ENCODE measurements at places on chromosomes 16 and 17. TPM values are rescaled to one million over a fixed set of nuclear protein-coding genes. Genes with fewer than 3 reads are reported as not detected.

DNA sequence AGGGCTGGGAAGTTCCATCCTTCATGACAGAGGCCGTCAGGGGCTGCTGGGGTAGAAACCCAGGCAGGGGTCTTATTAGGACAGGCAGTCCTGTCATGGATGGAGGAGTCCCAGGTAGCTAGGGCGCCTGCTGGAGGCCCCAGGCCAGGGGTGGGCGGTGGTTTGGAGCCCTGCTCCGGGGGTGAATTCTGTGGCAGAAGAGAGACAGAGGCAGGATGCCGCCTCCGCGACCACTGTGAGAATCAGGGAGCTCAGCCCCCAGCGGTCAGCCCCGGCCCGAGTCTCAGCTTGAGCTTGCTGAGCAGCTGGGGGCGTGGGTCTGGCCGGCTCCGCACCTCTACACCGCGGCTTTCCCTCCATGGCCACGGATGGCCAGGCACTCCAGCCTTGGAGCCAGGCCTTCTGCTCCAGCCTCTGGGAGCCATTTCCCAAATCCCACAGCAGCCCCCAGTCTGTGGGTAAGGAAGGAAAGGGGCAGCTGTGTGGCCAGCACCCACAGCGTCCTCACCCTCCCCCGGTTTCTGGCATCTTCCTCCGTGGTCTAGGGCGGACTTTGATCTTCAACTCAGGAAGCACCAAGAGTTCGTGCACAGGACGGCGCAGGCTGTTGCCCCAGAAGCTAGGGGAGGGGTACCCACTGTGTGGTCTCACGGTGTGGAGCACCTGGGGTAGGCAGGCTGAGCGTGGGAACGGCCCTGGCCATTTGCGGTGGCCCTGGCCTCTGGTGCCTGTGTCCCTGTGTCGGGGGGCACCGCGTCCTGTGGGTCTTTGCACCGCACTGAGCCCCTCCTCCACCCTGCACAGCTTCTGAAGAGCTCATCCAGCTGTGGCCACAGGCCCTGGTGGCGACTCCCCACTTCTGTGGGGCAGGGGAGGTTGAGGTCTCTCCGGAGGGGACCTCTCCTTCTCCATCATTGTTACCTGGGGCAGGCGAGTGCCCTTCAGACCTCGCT is 14.1 kb downstream of the CD7 start:
- no peak for DNase-seq

Gene ARHGDIG
- not detected for total RNA-seq

GRCh38 chr16:1884155-1884760 is 12.3 kb upstream of the MEIOB start:
- DNase-seq, result no peak

GRCh38 chr17:16048811-16049449 is 49.3 kb downstream of the TTC19 start:
- no peak for DNase-seq

DNA sequence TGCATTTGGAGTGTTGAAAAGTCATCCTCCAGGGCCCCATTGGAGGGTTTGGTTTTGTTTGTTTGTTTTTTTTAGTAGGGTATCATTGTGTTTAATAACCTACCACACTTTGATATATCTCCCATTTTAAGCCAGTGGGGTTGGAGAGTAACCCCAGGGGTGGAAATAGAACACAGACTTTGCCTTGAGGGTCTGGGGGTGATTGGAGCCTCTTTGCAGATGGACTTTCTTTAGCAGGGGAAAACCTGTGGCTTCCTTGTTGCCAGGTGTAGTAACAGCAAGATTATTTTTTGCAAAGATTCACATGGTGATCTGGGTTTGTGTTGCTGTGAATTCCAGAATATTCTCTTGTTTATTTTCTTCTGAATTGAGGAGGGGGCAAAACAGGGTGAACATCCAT is 1.5 kb downstream of the ABCC1 start:
- DNase-seq, result no peak

Gene CXCL16
- total RNA-seq, result 7.3 TPM

Gene TSNAXIP1
- 0.39 TPM for total RNA-seq

Gene UNC119
- total RNA-seq, result 66.9 TPM

- no peak for DNase-seq
Observed at GRCh38 chr17:44268709-44269534, 987 bp upstream of the SLC4A1 start.

DNA sequence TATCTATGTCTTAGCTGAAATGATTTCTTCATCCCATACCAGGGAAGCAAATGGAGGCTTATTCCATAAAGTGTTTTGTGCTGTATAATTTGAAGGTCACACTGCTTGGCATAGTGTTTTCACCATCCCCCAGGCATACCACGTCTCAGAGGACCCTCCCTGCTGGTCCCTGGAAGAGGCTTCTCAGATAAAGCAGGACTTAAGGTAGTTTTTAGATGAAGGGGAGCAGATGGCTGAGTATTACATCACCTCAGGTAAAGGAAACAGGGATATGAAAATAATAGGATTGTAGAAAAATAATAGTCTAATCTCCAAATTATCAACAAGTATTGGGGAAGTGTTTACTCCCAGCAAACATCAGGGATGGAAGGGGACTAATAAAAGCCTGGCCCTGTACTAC is 7.3 kb upstream of the SMG1 start:
- DNase-seq, result no peak

GRCh38 chr17:958712-959451 is 20.7 kb downstream of the NXN start:
- DNase-seq, result no peak

GRCh38 chr17:31235110-31235509 is 61.9 kb downstream of the OMG start:
- no peak for DNase-seq

DNA sequence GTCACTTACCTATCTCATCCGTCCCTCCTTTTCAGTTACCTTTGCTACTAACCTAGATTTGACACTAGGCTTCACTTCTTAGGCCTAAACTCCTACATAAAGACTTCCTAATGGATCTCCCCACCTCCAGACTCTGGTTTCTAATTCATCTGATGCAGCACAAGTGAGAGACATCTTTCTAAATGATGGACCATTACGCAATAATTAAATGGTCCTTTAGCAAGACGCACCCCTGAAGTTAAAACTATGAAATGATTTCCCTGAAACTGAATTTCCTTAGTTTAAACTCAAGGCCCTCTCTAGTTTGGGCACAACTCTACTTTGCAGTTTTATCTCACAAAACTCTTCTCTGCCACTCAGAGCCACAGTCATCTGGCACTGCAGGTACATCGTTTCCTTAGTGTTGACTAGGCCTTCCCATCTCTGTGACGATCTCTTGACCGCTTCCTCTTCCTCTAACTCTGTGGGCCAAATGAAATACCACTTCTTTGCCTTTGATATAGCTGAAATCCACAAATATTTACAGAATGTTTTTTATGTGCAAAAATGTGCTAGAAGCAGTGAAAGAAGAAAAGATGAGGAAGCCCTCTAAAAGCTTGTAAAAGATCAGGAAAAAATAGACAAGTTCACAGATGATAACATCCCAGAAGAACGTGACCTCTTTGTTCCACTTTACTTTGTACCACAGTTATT is 3.3 kb downstream of the SYNRG start:
- DNase-seq, result no peak

DNA sequence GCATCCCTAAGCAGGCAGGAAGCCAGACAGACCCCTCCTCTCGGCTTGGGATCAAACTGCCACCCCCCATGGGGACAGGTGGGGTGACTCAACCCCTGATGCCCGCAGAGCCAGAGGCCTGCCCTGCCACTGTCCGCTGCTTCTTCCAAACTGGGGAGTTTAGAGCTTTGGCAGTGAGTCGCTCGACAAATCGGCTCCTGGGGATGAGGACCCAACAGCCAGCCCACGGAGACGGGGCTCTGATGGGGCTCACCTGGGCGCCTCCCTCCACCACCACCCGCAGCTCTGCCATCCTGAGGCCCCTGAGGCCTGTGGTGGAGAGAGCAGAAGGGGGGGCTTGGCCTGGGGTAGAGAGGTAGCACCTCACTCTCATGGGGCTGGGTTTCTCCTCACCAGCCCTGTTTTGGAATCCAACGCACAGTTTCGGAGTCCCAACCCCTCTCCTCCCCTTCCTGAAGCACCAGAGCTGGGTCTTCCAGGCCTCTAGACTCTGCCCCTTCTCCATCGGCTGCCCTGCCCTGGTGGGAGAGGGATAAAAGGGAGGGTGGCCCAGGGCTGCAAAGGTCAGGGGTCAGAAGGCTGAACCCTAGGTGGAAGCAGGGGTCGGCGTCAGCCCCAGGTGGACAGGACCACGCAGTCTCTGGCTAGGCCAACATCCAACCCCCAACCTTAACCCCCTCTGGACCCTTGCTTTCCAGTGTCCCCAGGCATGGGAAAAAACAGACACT is 5.8 kb downstream of the PRSS22 start:
- no peak for DNase-seq

- no peak for DNase-seq
Observed at GRCh38 chr17:50052241-50052796, 3.6 kb upstream of the ITGA3 start.

- DNase-seq, result no peak
Observed at GRCh38 chr16:53207810-53208752, 153.3 kb downstream of the CHD9 start.

Gene ACSM2A
- not detected for total RNA-seq

DNA sequence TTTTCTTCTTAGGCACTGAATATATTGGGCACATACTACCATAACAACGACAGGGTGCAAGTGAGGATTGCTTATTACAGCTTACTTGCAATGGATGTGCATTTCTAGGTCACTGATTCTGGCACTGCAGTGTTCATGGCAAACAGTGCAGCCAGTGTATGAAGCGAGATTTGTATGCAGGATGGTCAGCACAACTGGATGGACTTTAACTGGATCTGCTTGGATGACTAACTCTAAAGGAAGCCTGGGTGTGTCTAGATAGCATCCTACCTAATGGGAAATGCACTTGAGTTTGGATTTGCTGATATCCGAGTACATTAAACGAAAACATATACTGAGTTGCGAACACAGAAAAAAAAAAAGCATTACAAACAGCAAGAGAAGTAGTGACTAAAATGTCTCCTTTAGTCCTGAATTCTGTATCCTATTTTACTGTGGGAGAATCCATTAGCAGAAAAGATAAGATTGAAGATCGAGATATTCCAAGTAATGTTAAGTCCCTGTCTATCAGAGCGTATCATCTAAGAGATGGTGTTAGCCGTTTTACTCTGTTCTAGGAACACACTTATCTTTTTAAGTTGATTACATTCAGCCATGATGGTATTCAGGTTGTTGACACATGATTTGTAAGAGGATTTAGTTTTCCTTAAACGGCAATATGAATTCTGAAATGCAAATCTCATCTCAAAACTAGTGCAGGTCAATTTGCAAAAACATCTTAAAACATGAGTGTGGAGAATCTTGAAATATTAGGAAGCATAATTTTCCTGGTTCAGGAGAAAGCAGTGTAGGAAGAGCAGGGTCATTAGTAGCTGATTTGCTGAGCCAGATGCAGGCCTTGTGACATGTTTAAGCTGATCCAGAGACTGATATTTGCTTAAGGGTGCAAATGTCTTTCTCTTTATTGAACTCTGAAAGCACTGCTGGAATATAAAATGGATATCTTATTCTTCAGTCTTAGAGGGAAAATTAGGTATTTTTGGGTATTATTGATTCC is 142.6 kb upstream of the CPHXL start:
- no peak for DNase-seq

Gene SRR
- 2.9 TPM for total RNA-seq

DNA sequence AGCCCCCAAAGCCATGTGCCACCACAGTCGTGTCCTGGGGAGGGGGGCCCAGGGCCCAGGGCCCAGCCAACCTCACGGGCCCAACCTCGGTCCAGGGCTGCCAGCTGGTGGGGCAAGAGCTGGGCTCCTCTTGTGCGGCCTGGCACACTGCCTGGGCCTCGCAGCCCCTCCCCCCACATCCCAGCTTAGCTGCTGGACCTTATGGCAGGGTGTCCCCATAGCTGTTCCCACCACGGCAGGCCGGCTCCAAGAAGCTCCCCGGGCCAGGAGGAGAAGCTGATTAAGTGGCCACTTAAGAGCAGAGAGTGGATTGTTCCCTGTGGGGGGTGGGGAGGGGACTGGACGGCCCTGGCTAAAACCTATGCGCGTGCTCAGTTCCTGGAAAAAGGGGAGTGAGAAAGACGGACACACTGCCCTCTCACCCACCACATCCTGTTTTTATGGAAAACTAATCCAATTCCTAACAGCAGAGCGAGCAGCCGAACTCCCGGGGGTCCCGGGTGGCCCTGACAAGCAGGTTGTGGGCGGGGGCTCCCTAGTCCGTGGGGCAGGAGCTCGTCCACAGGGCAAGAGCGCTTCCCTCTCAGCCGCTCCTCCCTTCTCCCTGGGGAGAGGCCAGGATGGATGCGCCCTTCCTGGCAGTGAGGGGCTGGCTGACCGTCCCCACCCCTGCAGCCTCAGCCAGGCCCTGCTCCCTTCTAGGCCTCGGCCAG is 16.8 kb downstream of the PIEZO1 start:
- no peak for DNase-seq

Gene IKZF3
- total RNA-seq, result 146 TPM

Gene FOXK2
- 55.6 TPM for total RNA-seq

GRCh38 chr16:14456793-14457481 is 173.1 kb downstream of the PARN start:
- no peak for DNase-seq

Gene GPR142
- total RNA-seq, result not detected

- DNase-seq, result peak; percentile 31
Observed at GRCh38 chr17:7560172-7561027, 1.3 kb upstream of the SENP3 start.

GRCh38 chr17:68036304-68037147 is 991 bp downstream of the KPNA2 start:
- DNase-seq, result no peak

GRCh38 chr16:54690710-54691109 is 240.0 kb upstream of the IRX5 start:
- DNase-seq, result no peak

- DNase-seq, result no peak
Observed at GRCh38 chr17:31488982-31489294, 97.5 kb downstream of the RAB11FIP4 start.

GRCh38 chr17:35969558-35970380 is 11.5 kb downstream of the CCL16 start:
- DNase-seq, result peak; percentile 72

DNA sequence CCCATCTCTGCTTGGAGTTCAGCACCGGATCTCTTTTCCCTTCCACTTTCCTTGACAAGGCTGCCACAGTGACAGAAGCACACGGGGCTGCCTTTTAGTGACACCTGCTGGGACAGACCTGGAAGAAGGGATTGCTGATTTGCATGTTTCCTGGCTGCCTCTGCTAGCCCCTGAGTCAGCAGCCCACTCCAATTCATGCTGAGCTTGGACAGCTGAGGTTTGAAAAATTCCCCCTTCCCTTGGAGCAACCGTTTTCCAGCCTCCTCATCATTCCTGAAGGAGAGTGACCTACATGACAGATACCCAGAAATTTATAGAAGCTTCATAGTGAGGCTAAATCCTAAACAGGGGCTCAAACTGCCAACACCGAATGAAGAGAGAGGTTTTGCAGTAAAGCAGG is 18.8 kb upstream of the RBL2 start:
- DNase-seq, result no peak

DNA sequence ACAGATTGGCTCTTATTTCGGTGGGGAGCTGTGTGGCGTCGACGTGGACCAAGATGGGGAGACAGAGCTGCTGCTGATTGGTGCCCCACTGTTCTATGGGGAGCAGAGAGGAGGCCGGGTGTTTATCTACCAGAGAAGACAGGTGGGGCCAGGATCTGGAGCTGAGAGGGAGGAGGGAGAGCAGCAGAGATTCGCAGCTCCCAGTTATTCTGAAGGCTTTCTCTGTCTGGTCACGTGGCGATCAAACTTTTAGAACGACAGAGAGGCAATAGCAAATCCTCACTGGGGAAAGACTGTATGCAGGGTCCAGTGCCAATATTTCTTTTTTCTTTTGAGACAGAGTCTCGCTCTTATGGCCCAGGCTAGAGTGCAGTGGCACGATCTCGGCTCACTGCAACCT is 22.2 kb downstream of the ITGAL start:
- DNase-seq, result no peak

Measured in CD4-positive, CD25-positive, alpha-beta regulatory T cell (primary cell).